ENCODE measurements at places on chromosomes 16 and 17.

GRCh38 chr16:20311548-20311947 is 15.8 kb downstream of the GP2 start:
- DNase-seq: no peak

DNA sequence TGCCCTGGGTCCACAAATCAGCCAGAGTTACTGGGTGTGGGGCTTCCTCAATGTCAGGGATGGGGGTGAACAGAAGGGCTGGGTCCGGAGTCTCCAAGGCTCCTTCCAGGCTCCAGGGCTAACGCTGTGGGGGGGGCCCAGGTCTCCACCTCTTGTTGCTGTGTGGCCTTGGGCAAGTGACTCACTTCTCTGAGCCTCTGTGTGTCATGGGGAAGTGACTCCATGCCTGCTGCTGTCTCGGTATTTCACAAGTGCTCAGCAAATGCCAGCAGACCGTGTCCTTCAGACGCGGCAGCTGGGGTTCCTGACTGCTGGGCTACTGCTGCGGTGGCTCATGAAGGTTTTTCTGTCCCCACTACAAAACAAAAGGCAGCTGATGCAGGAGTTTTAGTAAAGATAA is 26.6 kb downstream of the JPH3 start:
- DNase-seq: no peak

- peak; percentile 63 for DNase-seq
Observed at GRCh38 chr17:17356149-17356930, 53.2 kb downstream of the NT5M start.

GRCh38 chr16:49441366-49441780 is 67.8 kb downstream of the C16orf78 start:
- DNase-seq: peak; percentile 44

- DNase-seq: no peak
Observed at GRCh38 chr17:83091257-83092141, 12.1 kb downstream of the METRNL start.

- DNase-seq: no peak
Observed at GRCh38 chr17:68514831-68515635, 2.8 kb downstream of the PRKAR1A start.

- no peak for DNase-seq
Observed at GRCh38 chr17:21090902-21091618, 35.7 kb upstream of the DHRS7B start.

- no peak for DNase-seq
Observed at GRCh38 chr16:9316615-9317014, 225.2 kb downstream of the HAPSTR1 start.

- DNase-seq: no peak
Observed at GRCh38 chr17:81035521-81036196, 708 bp downstream of the BAIAP2 start.

DNA sequence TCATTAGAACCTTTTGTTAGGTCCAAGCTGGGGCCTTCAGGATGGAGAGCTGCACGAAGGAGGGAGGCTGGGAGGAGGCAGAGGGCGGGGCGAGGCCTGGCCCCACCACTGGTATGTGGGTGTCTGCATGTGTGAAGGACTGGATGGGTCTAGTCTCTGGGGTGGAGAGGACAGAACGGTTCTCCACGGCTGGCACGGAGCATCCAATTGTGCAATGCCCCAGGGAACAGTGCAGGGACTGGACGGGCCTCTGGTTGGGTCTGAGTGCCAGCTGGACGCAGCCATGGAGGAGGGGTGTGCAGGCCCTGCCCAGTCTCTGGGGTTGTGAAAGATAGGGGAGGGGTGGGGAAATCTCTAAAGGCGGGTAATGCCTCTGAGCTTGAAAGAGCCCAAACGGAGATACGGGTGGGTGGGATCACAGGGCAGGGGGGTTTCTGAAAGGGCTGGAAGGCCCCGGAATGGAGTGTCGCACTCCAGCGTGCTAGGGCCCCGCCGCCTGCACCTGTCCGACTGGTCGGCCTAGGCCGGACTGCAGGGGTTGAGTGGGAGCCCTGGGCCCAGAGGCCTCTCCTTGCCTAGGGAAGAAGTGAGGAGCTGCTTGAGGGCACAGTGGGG is 1.6 kb downstream of the PPL start:
- DNase-seq: no peak

DNA sequence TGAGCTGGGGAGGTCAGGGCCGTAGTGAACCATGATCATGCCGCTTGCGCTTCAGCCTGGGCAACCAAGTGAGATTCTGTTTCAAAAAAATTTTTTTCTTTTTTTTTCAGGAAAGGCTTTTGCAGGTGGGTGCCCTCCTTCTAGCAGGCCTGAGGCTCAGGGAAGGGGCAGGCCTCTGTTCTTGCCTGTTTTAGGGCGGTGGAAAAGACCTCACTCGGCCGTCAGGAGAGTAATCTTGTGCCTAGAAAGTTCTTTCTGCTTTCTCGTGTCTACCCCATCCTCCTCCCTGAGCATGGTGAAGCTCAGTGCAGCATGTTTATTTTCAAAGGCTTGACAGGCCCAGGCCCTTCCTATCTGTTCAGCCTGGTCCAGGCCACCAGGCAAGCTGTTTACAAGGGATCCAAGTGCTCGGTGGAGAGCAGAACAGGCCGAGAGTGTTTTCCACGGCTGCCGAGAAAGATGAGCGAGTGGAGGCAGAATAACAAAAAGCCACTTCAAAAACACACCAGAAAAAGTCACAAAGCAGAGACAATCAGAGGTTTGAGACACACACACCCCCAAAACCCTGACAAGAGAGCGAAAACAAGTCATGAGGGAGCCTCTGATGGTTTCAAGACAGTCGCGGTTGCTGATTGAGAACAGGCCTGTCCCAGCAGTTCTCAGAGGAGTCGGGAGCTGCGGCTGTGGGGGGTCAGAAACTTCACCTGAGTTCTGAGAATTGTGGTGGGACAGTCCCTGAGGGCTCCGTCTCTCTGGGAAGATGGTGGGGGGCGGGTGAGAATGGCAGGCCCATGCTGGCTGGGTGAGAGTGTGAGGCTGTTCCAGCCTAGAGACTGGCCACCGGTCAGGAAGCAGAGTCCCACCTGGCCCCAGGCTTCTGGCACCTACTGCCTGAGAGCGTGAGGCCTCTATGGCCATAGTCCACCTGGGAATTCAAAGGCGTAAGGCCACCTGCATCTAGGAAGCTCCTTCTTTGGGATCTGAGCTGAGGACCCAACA is 37.5 kb upstream of the CCR7 start:
- peak; percentile 52 for DNase-seq

GRCh38 chr17:18146980-18147379 is 36.6 kb upstream of the ALKBH5 start:
- DNase-seq: no peak

DNA sequence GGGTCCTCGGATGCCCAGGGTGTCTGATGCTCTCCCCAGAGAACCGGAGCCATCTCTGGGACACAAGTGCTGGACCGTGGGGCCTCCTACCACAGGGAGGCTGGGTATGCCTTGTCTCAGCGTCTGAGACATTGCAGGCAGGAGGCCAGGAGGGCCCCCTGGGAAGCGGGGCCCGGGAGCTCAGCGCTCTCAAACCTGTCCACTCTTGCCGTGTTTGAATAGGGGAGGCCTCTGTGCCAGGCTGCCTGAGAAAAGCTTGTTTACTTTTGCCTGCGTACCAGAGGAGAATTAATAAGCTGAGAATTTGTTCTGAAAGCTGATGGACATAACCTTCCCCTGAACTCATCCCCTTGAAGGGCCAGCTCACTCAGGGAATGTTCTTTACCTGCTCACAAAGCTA is 163.8 kb downstream of the NTN1 start:
- DNase-seq: no peak

DNA sequence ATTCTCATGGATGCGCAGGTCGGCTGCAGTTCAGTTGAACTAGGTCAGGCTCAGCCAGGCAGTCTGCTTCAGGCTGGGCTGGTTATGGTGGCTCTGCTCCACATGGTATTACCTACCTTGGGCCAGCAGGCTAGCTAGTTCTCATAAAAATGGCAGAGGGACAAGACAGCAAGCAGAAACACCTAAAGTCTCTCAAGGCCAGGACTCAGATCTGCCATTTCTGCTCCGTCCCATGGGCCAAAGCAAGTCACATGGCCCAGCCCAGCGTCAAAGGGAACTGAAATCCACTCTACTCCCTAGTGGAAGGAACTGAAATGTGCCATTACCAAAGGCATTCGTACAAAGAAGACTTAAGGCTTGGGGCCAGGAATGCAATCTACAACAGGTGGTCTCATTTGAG is 160.0 kb downstream of the TMEM132E start:
- DNase-seq: no peak

GRCh38 chr16:27417047-27417671 is 15.2 kb downstream of the IL21R start:
- DNase-seq: no peak

- no peak for DNase-seq
Observed at GRCh38 chr17:49716668-49717364, 9.1 kb upstream of the SLC35B1 start.

DNA sequence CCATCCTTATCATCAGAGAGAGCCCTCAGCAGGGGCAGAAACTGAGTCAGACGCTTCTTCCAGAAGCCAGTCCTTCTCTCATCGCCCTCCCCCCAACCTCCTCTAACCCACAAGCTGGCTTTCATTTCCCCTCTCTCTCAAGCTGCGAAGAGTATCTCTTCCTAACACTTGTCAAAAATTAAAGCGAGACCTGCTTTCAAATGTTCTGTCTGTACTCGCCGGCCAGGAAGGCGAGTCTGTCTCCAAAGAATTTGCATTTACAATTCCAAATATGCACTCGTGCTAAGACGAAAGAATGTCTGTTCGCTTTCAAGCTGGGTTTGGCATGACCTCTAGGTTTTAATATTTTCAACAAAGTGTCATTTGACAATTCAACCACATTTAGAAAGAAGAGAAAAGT is 140.4 kb downstream of the RGS9 start:
- no peak for DNase-seq

GRCh38 chr17:46038414-46038813 is 39.4 kb downstream of the STH start:
- no peak for DNase-seq

- DNase-seq: no peak
Observed at GRCh38 chr17:13688716-13689115, 87.0 kb upstream of the HS3ST3A1 start.

GRCh38 chr17:17206124-17206912 is at the start of gene PLD6:
Gene PLD6, minus strand, starts transcription at chr17:17206333. Its CDS starts 47 bp downstream, at chr17:17206286.
- peak; percentile 94 for DNase-seq

- no peak for DNase-seq
Observed at GRCh38 chr17:36213695-36214094, 2.8 kb downstream of the CCL4L2 start.

GRCh38 chr16:10123141-10123540 is 59.1 kb downstream of the GRIN2A start:
- no peak for DNase-seq

GRCh38 chr17:45230410-45230786 is 8.7 kb downstream of the FMNL1 start:
- no peak for DNase-seq

- no peak for DNase-seq
Observed at GRCh38 chr16:11201498-11202259, 54.3 kb downstream of the SOCS1 start.

DNA sequence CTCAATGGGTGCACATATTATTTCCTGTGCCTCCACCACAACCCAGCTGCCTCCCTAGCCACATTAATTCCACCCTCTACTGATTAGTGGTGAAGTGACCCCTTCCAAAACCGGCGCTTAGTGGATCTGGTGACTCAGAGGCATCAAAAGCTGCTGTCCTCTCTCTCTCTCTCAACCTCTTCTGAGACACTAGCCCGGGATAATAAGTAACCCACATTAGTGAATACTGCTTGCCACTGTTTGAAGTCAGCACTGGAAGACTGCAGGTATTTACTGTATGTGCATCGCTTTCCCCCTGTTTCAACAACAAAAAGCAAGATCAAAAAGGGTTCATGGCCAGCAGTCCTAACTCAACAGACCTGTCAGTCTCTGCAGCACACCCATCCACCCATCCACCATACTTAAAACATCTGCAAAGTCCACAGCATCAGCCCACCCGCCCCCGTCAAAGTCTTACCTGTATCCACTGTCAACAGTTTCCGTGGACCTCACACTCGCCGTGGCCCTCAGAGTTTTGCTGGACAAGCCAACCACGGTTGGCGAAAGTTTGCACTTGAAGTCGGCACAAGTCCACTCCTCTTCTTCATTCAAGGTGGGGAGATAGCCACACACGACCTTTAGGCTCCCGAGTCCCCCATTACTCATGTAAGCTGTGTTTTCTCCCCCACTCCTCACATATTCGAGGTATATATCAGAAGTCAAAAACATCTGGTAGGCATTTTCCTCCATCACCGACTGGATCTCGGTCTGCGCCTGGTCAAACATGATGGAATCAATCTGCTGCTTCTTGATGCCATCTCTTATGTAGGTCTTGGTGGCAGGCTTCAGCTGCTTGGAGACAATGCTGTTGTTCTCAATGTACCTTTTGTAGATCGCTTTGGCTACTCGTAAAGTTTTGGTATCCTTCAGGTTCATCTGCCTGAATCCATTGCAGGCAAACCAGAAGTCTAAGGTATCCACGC is 3.8 kb downstream of the AXIN2 start:
- DNase-seq: peak; percentile 11

Data from activated CD4-positive, alpha-beta T cell treated with anti-CD3 and anti-CD28 coated beads, Interleukin-2, amount 50 U/mL, for 4 hours (primary cell).